IPS-NIHi11 (cell line): ENCODE measurements at places on chromosomes 5 and 9.

- no peak for DNase-seq
These were observed 6.9 kb downstream of the HRH2 start for GRCh38 chr5:175664723-175665122.

- DNase-seq, result no peak
These were observed 107.3 kb downstream of the CD180 start for GRCh38 chr5:67089200-67089725.

GRCh38 chr5:160237571-160238093, 8.3 kb downstream of the FABP6 start:
- DNase-seq, result peak; percentile 68

GRCh38 chr5:88941581-88941980, 58.6 kb upstream of the MEF2C start:
- DNase-seq, result no peak

GRCh38 chr5:78509884-78510769, 138.4 kb downstream of the LHFPL2 start:
- peak; percentile 83 for DNase-seq
